ENCODE measurements at places on chromosomes 12 and 14.

DNA sequence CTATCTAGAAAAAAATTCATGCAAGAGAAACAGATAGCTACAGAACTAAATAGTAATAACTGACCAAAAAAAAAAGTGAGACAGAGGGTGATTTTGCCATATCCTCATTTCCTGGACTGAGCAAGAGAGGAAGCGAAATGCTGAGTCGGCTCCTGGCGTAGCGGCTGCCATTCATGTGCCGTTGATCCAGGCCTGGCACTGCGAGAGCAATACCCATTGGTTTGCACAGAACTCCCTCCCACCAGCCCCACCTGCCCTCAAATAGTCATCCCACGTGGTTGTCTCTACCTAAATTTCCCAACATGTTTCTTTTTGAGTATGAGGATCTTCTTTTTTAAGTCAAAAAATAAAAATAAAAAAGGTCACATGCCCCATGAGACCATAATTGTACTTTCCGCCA is 9.4 kb upstream of the WNT5B start:
- H3K4me3 ChIP-seq, result no peak overlapping the region
- no peaks in the 10 kb centered on the region for H3K4me1 ChIP-seq
- DNase-seq, result no peak
- no peak overlapping the region for H3K27ac ChIP-seq
- no peaks in the 10 kb centered on the region for H3K27me3 ChIP-seq

DNA sequence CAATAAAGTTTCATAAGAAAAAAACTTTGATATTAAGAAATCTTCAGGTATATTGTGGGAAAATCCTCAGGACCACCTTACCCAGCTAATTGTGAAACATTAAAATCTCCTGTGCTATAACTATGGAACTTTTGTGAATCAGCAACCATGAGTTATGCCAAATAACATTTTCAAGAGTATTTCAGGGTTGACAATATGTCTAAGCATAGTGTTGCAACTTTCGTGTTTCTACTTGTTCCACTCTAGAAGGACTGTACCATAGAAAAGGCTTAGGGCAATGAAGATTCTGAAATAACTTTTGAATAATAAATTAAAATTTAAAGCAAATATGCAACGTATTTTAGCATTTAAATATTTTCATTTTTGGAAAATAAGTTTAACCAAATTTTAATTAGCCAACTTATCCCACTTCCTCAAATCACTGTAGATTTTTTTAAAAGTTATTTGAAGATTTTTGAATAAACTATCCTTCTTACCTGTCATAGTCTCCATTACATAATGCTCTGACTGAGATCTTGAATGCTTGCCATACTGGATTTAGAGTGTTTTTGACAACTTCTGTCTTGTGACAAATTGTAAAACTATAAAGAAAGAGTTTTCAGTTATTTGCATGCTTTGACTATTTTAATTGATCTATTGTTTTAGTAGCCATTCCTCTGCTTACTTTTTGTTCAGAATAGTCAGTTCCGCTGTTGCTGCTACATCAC is 143.6 kb downstream of the CPNE8 start:
- no peaks in the 10 kb centered on the region for H3K27me3 ChIP-seq
- DNase-seq, result no peak
- no peak overlapping the region for H3K4me3 ChIP-seq
- H3K36me3 ChIP-seq, result no peaks in the 10 kb centered on the region
- H3K4me1 ChIP-seq, result no peaks in the 10 kb centered on the region

GRCh38 chr14:62592877-62593276 is 452.4 kb downstream of the KCNH5 start:
- H3K36me3 ChIP-seq, result no peaks in the 10 kb centered on the region
- H3K27ac ChIP-seq, result no peak overlapping the region
- DNase-seq, result no peak
- H3K4me1 ChIP-seq, result no peaks in the 10 kb centered on the region

DNA sequence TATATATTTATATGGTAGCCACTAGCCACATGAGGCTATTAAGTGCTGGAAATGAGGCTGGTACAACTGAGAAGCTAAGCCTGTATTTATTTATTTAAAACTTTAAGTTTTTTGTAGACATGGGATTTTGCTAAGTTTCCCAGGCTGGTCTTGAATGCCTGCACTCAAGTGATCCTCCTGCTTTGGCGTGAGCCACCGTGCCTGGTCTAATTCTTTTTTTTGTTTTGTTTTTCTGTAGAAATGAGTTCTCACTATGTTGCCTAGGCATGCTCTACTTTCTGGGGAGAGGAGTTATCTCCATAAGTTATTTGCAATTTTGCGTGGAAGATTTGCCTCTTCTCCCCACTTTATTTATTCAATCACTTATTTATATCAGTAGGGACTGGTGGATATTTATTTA is 4.8 kb upstream of the SNRNP35 start:
- H3K36me3 ChIP-seq, result no peaks in the 10 kb centered on the region
- no peak overlapping the region for H3K27ac ChIP-seq
- no peaks in the 10 kb centered on the region for H3K4me1 ChIP-seq

GRCh38 chr12:66003951-66004350 is 126.6 kb downstream of the LLPH start:
- DNase-seq, result no peak
- no peaks in the 10 kb centered on the region for H3K4me1 ChIP-seq
- H3K4me3 ChIP-seq, result no peak overlapping the region
- no peaks in the 10 kb centered on the region for H3K36me3 ChIP-seq

DNA sequence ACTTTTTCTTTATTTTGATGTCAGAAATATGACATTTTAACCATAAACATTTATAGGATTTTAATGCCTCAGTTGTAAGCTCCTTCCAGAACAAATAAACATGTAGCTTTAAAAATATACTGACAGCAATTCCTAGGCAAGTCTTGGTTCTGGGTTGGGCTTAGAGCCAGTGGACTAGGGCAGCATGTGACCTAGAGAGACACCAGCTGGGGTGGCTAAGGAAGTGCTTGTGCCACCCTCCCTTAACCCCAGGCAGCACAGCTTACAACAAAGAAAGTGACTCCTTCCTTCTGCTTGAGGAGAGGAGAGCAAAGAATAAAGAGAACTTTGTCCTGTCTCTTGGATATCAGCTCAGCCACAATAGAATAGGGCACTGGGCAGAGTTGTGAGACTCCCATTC is 61.6 kb upstream of the KTN1 start:
- H3K4me1 ChIP-seq, result no peaks in the 10 kb centered on the region
- no peaks in the 10 kb centered on the region for H3K27me3 ChIP-seq
- H3K4me3 ChIP-seq, result no peak overlapping the region

DNA sequence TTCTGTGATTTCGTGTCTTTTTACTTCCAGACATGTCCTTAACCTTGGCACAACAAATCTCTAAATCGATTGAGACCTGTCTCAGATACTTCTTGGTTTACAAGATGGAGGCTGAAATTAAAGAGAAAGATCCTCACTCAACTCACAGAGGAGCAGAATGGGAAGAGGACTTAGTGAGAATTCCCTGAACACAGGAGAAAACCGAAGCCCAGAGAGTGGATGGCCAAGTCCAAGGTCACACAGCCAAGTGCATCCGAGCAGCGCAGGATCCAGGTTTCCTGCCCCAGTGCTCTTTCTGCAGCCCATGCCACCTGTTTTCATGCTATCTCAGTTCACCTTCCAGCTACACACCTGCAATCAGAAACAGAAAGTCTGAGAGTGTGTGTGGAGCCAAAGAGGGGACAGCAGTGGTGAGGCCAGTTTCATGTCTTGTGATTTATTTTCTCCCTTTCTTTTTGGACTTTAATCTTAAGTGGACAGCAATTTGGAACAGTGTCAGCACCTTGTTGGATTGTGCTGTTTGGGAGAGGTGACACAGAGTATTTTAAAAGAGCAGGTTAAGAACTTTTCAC is 22.9 kb upstream of the TCL1B start:
- H3K27ac ChIP-seq, result no peak overlapping the region
- no peak for DNase-seq
- no peaks in the 10 kb centered on the region for H3K27me3 ChIP-seq
- H3K36me3 ChIP-seq, result no peaks in the 10 kb centered on the region

DNA sequence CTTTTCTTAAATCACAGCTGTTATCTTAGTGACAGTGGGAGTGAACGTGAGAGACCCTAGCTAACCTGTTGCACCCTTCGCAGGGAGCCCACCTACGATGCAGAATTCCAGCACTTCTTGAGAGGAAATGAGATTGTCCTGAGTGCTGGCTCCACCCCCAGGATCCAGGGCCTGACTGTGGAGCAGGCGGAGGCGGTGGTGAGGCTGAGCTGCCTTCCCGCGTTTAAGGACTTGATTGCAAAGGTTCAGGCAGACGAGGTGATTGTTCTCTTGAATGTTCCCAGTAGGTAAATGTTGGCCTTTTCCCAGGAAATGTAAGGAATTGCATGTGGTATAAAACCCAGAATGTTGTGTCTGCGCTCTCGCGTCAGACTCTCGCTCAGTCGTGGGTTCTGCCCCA is 46.7 kb downstream of the HSP90AA1 start:
- no peaks in the 10 kb centered on the region for H3K4me1 ChIP-seq
- peaks cover 99% of the 10 kb centered on the region for H3K36me3 ChIP-seq
- no peaks in the 10 kb centered on the region for H3K27me3 ChIP-seq
- H3K27ac ChIP-seq, result no peak overlapping the region
- H3K4me3 ChIP-seq, result no peak overlapping the region

DNA sequence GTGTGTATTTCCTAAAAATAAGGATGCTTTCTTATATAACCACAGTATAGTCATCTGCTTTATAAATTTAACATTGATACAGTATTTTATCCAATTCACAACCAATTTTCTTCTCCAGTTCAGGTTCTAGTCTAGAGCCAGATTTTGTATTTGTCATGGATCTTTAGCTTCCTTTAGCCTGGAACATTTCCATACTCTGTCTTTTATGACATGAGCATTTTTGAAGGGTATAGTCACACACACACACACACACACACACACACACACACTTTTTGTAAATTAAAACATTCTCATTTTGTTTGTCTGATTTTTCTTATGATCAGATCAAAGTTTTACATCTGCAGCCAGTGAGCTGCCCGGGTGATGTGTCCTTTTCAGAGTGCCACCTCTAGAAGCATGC is 25.4 kb downstream of the CGRRF1 start:
- H3K36me3 ChIP-seq, result peaks cover 8% of the 10 kb centered on the region
- no peaks in the 10 kb centered on the region for H3K27me3 ChIP-seq
- H3K27ac ChIP-seq, result no peak overlapping the region
- H3K4me1 ChIP-seq, result no peaks in the 10 kb centered on the region

GRCh38 chr12:53325511-53326061 is 4.2 kb upstream of the AAAS start:
- H3K27me3 ChIP-seq, result no peaks in the 10 kb centered on the region
- H3K4me1 ChIP-seq, result peaks cover 32% of the 10 kb centered on the region
- H3K36me3 ChIP-seq, result no peaks in the 10 kb centered on the region
- H3K4me3 ChIP-seq, result peak overlapping the region; percentile 78

GRCh38 chr12:71415336-71416231 is 24.0 kb upstream of the LGR5 start:
- DNase-seq, result peak; percentile 17
- H3K4me1 ChIP-seq, result no peaks in the 10 kb centered on the region
- no peaks in the 10 kb centered on the region for H3K27me3 ChIP-seq
- H3K36me3 ChIP-seq, result no peaks in the 10 kb centered on the region
- H3K4me3 ChIP-seq, result no peak overlapping the region

GRCh38 chr12:49359671-49360070 is 7.6 kb upstream of the SPATS2 start:
- H3K27me3 ChIP-seq, result no peaks in the 10 kb centered on the region
- H3K4me1 ChIP-seq, result no peaks in the 10 kb centered on the region
- H3K4me3 ChIP-seq, result no peak overlapping the region
- no peak for DNase-seq
- H3K27ac ChIP-seq, result no peak overlapping the region

DNA sequence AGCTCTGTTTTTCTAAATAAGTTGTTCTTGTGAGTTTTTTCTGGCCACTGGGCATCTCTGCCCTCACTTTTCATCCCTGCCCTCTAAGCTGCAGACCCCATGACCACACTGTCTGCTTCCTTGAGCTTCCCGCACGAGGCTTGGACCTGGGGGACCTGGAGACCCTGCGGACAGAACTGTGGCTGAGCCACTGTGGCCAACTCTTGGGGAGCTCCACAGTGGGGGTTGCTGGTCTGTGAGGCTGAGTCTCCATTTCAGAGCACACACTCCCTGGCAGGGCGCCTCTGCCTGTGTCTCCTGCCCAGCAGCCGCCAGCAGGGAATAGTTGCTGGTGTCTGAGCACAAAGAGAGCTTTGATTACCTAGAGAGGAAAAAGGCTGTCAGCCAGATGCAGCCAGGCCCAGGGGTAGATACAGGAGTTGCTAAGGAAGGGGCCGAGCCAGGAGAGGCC is 13.1 kb upstream of the RIN3 start:
- H3K27me3 ChIP-seq, result no peaks in the 10 kb centered on the region
- no peak for DNase-seq
- no peaks in the 10 kb centered on the region for H3K4me1 ChIP-seq
- no peaks in the 10 kb centered on the region for H3K36me3 ChIP-seq
- no peak overlapping the region for H3K4me3 ChIP-seq

- no peaks in the 10 kb centered on the region for H3K27me3 ChIP-seq
- DNase-seq, result no peak
- H3K36me3 ChIP-seq, result no peaks in the 10 kb centered on the region
- H3K4me3 ChIP-seq, result no peak overlapping the region
- no peaks in the 10 kb centered on the region for H3K4me1 ChIP-seq
Observed at GRCh38 chr14:72500234-72500838, 393.6 kb downstream of the DPF3 start.

DNA sequence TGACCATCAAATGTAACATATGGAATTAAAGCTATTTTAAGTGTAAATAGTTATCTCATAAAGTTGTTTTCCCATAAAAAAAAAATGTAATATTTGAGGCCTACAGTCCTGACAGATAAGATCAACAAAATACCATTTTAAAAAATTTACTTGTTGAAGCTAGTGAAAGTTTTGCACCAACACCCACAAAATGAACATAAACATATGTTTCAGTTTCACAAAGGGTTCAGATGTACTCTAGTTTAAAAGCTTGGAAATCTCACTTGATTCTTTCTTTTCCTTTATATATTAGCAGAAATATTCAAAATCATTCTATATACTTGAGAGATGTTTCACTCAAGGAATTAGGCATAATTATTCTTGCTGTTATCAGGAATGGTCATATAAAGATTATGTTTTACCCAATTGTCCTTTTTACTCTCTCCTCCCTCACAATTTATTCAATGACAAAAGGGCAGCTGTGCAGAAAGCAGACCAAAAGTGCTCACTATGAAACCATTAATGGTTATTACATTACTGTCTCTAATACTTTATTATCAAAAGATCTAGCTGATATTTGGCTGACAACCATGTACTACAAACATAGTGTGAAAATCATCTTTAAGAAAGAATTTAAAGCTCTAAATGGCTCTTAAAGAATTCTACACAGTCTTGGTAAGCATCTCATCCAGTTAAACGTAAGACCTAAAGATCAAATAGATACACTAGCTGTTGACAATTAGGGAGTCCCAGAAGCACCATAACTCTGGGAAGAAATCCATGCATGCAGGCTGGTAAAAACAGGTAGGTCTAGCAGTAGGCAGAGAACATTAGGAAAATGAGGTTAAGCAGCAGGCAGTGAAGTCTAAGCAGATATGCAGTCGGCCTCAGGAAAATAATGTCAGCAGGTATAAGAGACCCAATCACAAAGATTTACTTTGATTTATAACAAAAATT is 28.8 kb downstream of the KIF21A start:
- no peak for DNase-seq
- no peaks in the 10 kb centered on the region for H3K27me3 ChIP-seq
- no peaks in the 10 kb centered on the region for H3K36me3 ChIP-seq

GRCh38 chr14:79833781-79834180 is 377.5 kb downstream of the DIO2 start:
- no peaks in the 10 kb centered on the region for H3K4me1 ChIP-seq
- no peaks in the 10 kb centered on the region for H3K36me3 ChIP-seq
- no peak overlapping the region for H3K27ac ChIP-seq
- no peaks in the 10 kb centered on the region for H3K27me3 ChIP-seq

- no peak for DNase-seq
- H3K4me1 ChIP-seq, result no peaks in the 10 kb centered on the region
- H3K27me3 ChIP-seq, result no peaks in the 10 kb centered on the region
- H3K36me3 ChIP-seq, result no peaks in the 10 kb centered on the region
- no peak overlapping the region for H3K4me3 ChIP-seq
Observed at GRCh38 chr12:72543777-72544467, 271.8 kb downstream of the TRHDE start.

Measured in naive thymus-derived CD4-positive, alpha-beta T cell (primary cell).